Naive B cell (primary cell): ENCODE measurements at places on chromosomes 12 and 14. TPM values are rescaled to one million over a fixed set of nuclear protein-coding genes. Genes with fewer than 3 reads are reported as not detected.

Gene TPPP2
- not detected for polyA plus RNA-seq

Gene SPIC
- not detected for polyA plus RNA-seq

Gene KRT85
- polyA plus RNA-seq = not detected

Gene CLEC12A
- polyA plus RNA-seq = 0.29 TPM

Gene OR6C1
- not detected for polyA plus RNA-seq

Gene MAX
- 121 TPM for polyA plus RNA-seq

- DNase-seq = no peak
Measured at GRCh38 chr12:76679778-76680177, 84.1 kb upstream of the ZDHHC17 start.

GRCh38 chr12:106101803-106102202 is 37.0 kb downstream of the NUAK1 start:
- no peak for DNase-seq

GRCh38 chr12:125184213-125184967 is 119.2 kb downstream of the AACS start:
- no peak for DNase-seq

GRCh38 chr14:58535044-58535443 is 102.7 kb upstream of the DACT1 start:
- DNase-seq = no peak

- no peak for DNase-seq
Measured at GRCh38 chr12:71220260-71220659, 62.5 kb upstream of the TSPAN8 start.

- no peak for DNase-seq
Measured at GRCh38 chr12:19074700-19075099, 54.8 kb upstream of the PLEKHA5 start.

DNA sequence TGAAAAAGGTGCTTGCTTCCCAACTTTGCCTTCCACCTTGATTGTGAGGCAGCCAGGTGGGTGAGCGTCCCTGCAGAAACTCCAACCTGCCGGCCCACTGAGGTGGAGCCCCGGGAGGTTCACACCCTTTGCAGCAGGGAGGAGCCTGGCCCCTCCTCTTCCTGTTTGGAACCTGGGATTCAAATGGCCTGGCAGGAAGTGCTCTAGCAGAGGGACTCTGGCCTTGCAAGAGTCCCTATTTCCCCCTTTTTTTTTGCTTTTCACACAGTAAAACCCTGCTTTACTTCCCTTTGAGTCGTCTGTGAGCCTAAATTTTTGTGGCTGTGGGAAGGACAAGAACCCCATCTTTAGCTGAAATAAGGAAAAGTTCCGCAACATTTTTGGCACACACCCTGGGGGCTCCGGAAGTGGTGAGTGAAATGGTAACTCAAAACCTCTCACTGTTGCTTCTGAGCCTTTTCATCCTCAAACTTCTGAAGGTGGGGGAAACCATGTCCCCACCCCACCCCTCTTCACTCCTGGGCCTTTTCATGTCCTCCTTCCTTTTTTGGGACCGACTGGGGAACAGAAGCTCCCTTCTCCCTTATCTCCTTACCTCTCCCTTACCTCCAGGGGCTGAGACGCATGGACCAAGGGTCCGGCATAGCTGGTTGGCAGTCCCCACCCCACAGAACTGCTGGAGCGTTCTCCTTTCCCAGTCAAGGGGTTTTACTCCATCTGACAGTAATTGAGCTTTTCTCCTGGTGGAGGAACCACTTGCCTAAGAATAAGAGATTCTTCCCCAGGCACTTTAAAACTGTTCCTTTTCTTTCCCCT is 102.0 kb downstream of the KCNMB4 start:
- no peak for DNase-seq

GRCh38 chr12:51955702-51956101 is 4.2 kb downstream of the ACVR1B start:
- no peak for DNase-seq
